ENCODE measurements at places on chromosomes 3 and 15.

- peak; percentile 70 for DNase-seq
These were observed 23.2 kb downstream of the SFMBT1 start for GRCh38 chr3:53022647-53023046.

GRCh38 chr3:185661772-185662171, 75.7 kb downstream of the SENP2 start:
- DNase-seq: no peak

DNA sequence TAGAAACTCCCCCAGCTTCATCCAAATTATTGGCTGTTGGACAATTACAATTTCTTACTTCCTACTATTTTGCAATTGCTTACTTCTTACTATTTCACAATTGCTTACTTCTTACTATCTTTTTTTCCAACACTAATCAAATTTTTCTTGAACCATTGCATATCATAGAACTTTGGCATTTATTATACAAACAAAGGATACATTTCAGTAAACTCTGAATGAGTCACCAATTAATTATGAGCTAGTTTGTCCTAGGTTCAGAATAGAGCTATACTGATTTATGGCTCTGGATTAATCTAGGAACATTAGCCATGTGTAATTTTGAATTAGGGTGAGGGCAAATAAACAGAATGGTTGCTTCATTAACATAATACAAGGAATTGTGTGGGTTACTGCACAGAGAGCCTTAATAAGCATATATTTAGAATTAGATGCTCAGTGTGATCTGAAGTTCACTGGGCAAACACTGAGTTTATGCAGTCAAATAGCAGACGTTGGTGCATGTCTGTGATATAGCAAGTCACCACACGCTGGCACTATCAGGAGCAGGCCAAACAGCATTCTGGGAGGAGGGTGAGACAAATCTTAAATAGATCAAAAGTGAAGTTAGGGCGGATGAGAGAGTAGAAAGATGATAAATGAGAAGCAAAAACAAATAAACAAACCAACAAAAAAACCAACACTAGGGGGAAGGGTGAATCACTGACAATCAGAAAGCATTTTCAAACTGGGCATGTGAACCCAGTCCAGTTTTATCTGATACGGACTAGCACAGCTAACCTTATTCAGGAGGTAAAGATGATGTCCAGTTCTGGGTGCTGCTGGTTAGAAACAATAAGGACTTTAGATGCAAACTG, 21.5 kb downstream of the GABRR3 start:
- peak; percentile 61 for DNase-seq

- no peak for DNase-seq
These were observed 5.8 kb downstream of the NLGN1 start for GRCh38 chr3:173403376-173403775.

GRCh38 chr3:195065142-195065863, 205.7 kb downstream of the XXYLT1 start:
- DNase-seq: no peak

DNA sequence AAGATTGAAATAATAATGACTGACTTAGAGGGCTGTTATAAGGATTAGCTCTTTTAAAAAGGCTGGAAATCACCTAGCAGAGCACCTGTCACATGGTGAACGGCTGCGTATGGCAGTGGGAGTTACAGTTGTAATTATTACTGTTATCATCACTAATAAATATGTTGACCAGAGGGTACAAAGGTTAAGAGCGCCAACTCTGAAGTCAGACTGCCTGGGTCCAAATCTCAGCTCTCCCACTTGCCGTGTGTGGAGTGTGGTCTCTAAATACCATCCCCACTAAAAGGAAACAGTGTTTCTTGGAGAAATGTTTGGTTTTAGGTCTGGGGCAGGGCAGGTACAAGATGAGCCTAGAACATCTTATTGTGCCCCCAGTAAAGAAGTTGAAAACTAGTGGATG, 6.0 kb upstream of the RAD18 start:
- DNase-seq: no peak

GRCh38 chr3:187012609-187013051, 82.3 kb downstream of the ST6GAL1 start:
- peak; percentile 54 for DNase-seq

GRCh38 chr3:108441518-108441917, 68.9 kb downstream of the MYH15 start:
- DNase-seq: no peak

- no peak for DNase-seq
These were observed 131.4 kb upstream of the UBE2E2 start for GRCh38 chr3:23071758-23072157.

DNA sequence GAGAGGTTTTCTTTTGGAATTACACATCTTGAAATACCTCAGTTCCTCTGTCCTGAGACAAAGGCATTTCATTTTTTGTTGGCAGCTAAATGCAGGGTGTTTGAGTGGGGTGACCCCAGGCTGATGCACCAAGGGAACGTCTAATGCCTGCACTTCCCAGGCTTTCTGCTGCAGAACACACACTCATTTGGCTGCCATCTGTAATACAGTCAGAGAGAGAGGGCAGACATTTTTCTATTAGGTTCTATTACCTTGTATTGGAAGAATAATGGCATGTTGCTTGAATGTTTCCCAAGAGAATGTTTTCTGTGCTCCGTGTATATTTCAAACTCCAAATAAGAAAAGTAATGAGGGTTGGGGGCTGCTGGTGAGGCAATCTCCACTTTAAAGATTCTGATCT, 87.1 kb downstream of the PTPRG start:
- no peak for DNase-seq

- no peak for DNase-seq
These were observed 50.7 kb downstream of the ATG7 start for GRCh38 chr3:11322931-11323330.

- DNase-seq: no peak
These were observed 610.9 kb downstream of the AGBL1 start for GRCh38 chr15:86690566-86690965.

- no peak for DNase-seq
These were observed 445.3 kb upstream of the ROBO1 start for GRCh38 chr3:80213086-80213485.

- DNase-seq: peak; percentile 55
These were observed 92.8 kb upstream of the TNFSF10 start for GRCh38 chr3:172616031-172616461.

GRCh38 chr3:58526515-58526957, 10.5 kb downstream of the ACOX2 start:
- peak; percentile 95 for DNase-seq

DNA sequence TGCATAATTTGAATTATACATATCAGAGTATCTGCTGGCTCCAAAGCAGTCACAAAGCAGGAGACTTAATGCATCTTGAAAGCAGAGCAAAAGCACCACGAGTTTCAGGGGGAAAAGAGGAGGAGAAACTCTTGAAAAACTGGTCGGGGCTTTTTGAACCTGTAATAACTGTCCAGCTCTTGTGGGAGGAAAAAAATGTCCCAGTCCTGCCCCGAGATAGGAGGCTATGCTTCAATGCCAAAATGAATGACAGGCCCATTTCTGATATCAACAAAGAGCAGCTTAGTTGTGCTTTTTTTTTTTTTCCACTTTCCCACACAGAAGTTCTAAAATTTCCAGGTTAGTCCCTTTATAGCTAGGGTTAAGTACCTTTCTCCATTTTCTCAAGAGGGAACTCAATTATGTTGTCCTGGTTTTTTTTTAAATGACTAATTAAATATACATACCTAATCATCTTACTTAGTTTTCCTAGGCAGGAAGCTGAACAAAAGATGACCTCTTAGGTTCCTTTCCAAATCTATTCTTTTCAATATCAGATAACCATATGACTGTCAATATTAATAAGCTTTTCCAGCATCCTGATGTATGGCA, 120.2 kb downstream of the TFDP2 start:
- DNase-seq: no peak

GRCh38 chr3:65677486-65678010, 361.2 kb downstream of the MAGI1 start:
- DNase-seq: no peak

DNA sequence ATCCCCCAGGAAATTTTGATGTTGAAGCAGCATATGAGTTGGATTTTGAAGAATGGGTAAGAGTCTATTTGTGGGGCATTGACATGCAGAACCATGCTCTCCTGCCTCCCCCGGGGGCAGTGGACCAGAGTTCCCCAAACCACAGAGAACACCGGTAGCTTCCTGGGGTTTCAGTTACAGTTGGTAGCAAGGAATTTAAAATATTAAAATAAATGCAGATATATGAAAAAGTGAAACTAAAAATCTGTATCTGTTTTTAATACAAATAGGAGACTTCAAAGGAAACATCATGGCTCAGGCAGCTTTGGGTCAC, 37.4 kb downstream of the SLC9A9 start:
- no peak for DNase-seq

GRCh38 chr3:12785096-12785495, 11.4 kb upstream of the CAND2 start:
- DNase-seq: no peak

- DNase-seq: no peak
These were observed 619.1 kb upstream of the BCHE start for GRCh38 chr3:166456286-166456685.

- DNase-seq: peak; percentile 5
These were observed 78.3 kb upstream of the TPM1 start for GRCh38 chr15:62964251-62964650.

- peak; percentile 70 for DNase-seq
These were observed 33.9 kb downstream of the MYO5C start for GRCh38 chr15:52261498-52262242.

GRCh38 chr3:71366988-71367604, 216.4 kb downstream of the FOXP1 start:
- no peak for DNase-seq

DNA sequence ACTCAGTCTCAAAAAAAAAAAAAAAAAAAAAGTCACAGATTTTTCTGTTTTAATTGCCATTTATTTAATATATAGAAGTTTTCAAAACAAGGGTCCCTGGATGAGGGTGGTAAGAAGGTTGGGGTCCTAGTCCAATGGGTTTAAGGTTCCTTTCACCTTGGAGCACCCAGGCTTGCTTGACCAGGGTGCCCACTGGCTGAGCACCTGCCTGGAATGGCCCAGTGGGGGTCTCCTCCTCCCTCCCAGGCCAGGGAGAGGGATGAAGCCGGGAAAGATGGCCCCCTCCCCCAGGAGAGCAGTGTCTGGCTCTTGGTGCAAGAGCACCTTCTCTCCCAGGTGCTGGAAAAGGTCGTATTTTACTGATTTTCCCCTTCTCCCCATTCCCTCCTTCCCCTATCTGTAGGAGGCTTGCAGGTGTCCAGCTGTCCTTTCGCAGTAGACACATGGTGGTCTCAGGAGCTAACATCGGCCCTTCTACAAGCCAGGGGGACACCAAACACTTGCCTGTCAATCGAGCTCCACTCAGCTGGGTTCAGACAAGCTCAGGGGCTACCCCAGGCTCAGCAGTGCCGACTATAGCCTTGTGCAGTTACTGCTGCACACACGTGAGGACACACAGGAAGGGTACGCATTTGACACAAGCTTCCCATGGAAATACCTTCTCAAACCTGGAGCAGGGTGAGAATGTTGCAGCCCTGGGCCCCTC, 112.3 kb upstream of the KLF13 start:
- no peak for DNase-seq

DNA sequence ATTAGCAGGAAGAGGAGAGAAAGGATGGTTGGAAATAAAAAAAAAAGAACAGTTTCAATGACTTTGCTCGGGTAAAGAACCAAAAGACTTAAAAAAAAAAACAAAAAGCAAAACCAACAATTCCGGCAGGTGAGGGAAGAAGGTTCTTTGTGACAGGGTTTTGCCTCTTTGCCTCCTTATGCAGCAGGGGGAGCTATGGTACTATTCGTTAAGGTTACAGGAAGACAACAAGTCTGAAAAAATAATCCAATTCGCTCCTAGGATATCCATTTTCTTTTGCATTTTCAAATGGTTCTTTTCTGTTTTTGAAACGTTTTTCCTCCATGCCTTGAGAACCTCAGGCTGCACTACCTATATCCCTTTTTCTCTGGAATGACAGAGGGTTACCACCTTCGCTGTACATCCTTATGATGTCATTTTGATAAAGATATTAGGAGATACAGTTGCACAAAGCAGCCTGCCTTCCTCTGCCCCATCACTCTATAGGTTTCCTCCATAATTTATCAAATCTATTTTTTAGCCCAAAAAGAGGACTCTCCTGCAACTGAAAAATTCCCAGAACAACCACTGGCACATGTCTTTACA, 55.0 kb downstream of the CFAP20DC start:
- peak; percentile 78 for DNase-seq

- no peak for DNase-seq
These were observed 70.4 kb upstream of the KY start for GRCh38 chr3:134721214-134721613.

GRCh38 chr3:123347691-123348264, 101.1 kb downstream of the ADCY5 start:
- DNase-seq: no peak

DNA sequence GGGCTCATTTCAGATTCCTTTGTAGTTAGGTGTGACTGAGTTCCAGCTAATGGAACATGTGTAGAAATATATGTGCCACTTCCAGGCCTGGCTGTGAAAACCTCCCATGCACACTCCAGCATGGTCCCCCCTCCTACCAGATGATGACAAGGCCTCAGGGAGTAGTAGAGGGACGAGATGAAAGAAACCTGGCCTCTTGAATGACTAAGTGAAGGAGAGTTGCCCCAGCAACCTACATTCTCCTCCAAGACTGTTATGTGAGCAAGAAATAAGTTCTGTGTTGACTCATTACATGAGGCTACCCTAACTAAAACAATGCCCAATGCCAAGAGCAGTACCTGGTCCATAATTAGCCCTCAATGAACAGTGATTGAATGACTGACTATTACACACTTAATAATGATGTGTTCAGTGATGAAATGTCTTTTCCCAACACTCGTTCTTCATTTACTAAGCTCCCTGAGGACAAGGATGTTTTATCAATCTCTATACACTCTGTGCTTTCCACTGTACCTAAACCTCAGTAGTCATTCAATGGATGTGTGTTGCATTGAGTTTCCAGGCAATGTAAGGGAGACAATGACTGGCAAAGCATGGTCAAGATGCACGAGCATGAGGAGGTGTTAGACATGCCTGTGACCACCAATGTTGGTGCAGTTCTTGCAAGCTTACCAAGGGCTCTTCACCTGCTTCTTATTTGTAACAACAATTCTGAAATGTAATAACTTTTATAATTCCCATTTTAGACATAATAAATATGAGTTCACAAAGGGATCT, 62.0 kb upstream of the BCL6 start:
- DNase-seq: peak; percentile 74

DNA sequence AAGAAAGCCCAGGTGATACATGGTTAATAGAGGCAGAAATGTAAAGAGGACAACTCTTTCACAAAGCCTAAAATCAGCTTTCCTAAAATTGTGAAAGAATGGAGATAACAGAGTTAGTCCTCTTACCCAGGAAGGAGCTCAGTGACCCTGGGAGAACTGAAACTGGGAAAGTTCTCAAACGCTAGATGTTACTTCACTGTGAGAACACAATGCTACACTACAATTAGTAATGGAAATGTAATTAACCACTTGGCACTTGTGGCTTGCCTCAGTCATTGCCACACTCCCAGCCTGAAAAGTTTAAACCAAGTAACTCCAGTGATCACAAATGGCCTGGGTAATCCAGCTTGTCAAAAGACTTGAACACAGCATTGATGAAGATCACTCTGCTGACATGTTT, 102.7 kb upstream of the FGF7 start:
- DNase-seq: no peak

DNA sequence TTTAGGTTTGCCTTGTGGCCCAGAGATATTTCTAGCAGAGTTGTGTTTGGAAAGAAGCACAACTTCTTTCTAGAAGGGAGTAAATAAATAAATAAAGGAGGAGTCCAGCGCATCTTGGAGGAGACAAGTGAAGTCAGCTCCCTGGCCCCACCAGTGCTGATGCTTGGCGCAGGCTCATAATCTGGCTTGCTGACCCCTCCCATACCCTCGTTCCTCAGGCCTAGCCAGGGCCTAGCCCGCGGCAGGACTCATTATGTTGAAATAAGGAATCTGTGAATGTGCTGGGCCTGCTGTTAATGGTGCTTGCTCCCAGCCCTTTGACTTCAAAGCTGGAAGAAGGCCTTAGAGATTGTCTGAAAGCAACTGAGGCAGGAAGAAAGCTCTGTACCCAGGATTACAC, 3.1 kb downstream of the ZNF710 start:
- DNase-seq: no peak
